ENCODE measurements at places on chromosomes 1 and 21.

DNA sequence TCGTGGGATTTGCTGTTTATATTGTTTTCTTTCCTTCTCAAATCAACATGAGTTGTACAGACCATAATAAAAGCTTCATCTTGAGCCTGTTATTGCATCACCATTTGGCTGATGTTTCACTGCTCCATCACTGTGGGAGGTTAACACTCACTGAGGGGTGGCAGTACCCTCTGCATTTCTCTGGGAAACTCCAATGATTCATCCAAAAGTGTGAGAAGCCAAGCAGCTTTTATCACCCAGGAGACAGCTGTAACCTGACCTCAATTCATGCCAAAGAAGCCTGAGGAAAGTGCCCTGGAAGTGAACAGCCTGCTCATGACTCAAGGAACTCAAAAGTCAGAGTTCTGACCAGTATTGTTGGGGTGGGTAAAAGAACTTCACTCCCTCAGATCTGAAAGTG, 84.1 kb downstream of the GPR88 start:
- peak; percentile 100 for DNase-seq

GRCh38 chr1:218344814-218345672, at the start of gene TGFB2:
TSS of gene TGFB2 (plus strand) at chr1:218345336. CDS start at chr1:218346702, 1,366 bp downstream.
- peak; percentile 96 for DNase-seq

- DNase-seq: peak; percentile 58
Observed at GRCh38 chr21:34971656-34972055, 77.4 kb downstream of the RUNX1 start.

- DNase-seq: peak; percentile 98
Observed at GRCh38 chr1:94713472-94714141, 106.5 kb upstream of the SLC44A3 start.

DNA sequence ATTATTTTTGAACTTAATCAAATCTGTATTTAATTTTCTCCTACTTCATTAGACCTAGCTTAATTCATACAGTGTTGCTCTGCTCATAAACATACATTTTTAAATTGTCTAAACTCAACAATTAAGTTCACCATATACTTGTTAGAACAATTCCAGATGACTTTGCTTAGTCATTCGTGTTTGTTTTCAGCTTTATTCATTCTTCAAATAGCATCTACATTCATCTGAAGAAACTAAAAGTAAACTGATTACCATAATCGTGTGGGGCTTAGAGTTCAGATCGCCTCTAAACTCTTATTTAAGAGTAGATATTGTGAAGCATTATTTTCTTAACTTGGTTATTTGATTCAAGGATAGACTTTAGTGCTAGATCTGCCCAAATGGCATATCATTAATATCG, 34.4 kb downstream of the KLHL20 start:
- no peak for DNase-seq

- DNase-seq: peak; percentile 86
Observed at GRCh38 chr1:231020139-231020601, 19.9 kb downstream of the FAM89A start.

- no peak for DNase-seq
Observed at GRCh38 chr1:18994381-18994780, 37.9 kb upstream of the IFFO2 start.

GRCh38 chr1:51653127-51653526, 36.2 kb downstream of the OSBPL9 start:
- peak; percentile 56 for DNase-seq

DNA sequence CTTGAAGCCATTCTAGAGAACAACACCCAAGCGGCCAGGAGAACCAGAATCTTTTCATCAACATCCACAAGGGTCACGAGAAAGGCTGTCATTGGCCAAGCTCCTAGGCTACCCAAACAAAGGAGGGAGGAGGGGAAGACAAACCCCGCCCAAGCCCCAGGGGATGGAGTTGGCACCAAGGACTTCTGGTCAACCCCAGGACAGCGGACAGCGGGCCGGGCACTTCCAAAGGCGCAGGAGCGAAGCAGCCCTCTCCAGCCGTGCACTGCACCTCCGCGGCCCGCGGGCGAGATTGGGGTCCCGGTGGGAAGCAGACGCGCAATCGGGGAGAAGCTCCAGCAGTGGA, at the start of gene CLIC6:
CLIC6 (plus strand) TSS at position 192 of the 346 bp plus-strand sequence. CDS start 395 bp downstream, outside the sequence.
- no peak for DNase-seq

GRCh38 chr1:81802707-81803430, 2.1 kb downstream of the ADGRL2 start:
- DNase-seq: peak; percentile 48

DNA sequence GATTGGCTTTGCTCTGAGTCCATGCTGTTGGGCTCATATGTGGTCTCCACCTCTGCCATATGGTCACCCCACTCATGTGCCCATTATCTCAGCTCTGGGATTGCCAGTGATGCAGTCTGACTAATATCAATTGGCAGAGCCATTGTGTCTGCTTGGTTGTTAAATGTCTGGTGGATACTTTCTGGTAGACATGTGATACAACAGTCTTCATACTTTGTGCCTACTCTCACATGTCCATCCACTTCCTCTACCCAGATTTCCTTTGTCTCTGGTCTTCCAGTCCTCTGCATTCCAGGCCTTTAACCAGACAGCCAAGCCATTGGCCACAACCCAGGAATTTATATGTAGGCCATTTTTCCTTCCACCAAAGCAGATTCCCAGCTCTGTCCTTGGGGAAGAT, 30.8 kb upstream of the DIPK1A start:
- no peak for DNase-seq

DNA sequence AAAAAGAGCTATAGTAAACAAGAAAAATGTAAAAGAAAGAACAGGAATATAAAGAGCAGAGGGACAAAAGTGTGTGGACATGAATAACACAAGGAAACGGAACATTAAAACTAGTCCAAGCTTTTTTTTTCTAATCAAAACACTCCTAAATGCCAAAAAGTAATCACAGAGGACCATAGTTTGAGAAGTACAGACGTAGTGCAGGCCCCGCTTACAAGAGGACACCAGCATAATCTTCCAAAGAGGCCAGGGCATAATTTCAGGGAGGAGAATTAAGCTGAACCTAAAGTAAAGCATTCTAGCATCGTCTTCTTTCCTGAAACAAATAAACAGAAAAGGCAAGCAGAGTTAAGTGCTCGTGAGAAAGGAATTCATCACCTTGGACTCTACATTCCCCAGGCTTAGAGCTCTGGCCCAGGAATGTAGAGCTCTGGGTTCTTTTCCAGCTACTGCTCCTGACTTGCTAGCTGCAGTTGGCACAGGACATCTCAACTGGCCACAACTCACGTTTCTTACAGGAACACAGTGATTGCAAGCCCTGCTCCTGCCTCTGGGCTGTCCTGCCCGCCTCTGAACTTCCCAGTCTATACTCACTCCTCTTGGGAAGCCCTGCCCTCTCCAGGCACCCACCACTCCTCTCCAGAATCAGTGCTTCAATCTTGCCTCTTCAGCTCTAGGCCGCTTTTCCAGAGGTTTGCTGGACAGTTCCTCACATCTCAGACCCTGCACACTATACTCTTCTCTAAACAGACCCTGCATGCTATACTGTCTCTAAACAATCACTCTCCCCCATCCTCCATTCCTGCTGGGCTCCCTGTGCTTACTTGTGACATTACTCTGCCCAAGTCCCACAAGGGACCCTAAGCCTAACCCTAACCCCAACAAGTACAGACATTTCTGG, 9.8 kb downstream of the RGS8 start:
- peak; percentile 17 for DNase-seq

GRCh38 chr1:18798946-18799345, 60.5 kb downstream of the TAS1R2 start:
- no peak for DNase-seq

DNA sequence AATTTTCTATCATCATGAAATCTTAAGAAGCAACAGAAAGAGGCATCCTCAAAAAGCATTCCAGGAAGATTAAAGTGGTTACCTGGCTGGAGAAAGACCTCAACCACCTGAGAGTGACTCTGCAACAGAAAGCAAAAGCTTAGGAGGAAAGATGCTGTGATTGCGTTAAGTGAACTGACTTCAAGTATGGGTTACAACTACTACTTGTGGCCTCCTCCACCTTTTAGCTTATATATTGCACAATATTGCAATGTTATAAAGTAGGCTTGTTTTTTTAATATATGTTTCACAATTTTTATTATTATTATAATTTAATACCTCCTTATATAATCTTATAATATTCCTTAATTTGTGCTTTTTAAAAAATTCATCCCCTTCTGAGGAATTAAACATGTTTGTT, 1407.5 kb downstream of the KCNT2 start:
- no peak for DNase-seq

DNA sequence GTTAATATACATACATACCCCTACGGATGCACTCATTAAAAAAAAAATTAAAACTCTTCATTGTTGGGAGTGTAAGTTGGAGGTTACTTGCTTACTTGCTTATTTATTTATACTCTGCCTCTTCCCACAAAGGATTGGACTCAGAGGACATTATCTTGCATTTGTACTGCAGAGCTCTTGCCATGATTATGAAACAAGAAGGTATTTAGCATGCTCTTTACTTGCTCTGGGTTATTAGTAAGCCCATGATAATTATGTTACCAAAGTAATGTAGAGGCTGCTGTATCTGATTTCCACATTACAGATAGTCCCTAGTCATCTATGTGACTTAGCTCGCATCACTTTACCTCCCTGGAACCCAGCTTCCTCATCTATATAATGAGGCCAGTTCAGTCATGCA, 355.1 kb upstream of the PTBP2 start:
- DNase-seq: peak; percentile 85

DNA sequence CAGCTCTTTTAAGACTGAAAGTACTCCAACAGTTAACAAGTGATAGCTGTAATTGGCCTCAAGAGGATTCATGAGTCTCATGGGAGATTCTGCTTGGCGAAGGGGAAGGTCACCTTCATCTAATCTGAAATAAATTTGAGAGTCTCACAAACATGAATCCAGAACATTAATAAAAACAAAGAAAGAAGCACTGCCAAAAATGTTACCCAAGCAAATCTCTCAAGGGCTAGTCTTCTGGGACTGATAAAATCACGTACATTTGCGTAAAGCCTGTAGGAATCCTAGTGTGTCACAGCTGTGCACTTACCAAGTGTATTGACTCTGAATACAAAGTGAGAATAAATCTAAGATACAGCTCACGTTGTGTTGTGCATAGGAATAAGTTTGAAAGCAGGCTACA, 21.2 kb upstream of the NUF2 start:
- DNase-seq: no peak

GRCh38 chr1:45304311-45305081, 22.2 kb upstream of the HPDL start:
- DNase-seq: no peak

DNA sequence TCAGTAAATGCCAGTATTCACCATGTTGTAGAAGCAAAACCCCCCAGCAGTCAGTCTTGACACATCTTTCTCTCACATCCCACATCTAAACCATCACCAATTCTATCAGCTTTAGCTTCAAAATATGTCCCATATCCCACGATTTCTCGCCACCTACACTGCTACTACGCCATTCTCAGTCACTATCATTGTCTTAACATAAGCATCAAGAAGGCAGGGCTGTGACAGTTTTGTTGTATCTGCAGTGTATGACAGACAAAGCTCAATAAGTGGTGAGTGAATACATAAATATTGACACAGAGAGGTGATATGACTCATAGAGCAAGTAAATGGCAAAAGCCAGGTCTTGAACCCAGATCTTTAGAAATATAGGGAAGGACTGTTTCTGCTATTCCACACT, 59.9 kb downstream of the JAK1 start:
- DNase-seq: no peak

- peak; percentile 66 for DNase-seq
Observed at GRCh38 chr21:36209626-36210171, 53.1 kb downstream of the DOP1B start.

DNA sequence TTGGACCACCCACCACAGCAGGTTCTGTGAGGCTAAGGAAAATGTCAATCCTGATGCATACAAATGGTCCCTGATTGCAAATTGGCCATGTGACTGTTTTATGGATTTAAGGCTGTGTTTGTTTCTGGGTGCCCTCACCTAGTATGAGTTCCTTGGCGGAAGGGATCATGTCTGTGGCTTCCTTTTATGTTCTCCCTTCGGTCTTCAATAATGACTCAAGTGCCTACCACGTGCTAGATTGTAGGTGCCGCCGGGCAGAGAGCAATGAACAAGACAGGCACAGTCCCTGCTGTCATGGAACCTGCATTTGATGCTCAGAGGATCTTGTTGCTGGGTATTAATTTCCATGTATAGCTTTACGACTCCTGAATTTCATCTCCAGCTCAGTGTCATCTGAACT, 9.8 kb upstream of the VWA5B1 start:
- DNase-seq: no peak

- DNase-seq: peak; percentile 56
Observed at GRCh38 chr1:244361764-244362473, 89.8 kb downstream of the ADSS2 start.

DNA sequence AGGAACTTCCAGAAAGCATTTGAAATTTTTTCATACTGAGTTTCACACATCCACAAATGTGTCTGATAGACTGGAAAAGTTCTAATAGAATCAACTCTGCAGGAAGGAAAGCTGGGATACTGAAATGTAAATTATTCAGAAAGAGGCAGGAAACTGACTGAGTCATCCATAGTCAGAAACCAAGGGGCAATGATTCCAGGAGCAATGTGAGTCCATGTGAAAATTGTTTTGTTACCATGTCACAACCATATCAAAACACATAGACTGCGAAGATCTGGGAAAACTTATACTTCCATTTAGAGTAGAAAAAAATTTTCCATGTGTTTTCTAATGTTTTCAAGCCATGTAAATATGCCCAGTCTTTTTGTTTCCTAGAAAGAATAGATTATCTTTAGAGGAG, 142.3 kb upstream of the TMPRSS15 start:
- peak; percentile 6 for DNase-seq

DNA sequence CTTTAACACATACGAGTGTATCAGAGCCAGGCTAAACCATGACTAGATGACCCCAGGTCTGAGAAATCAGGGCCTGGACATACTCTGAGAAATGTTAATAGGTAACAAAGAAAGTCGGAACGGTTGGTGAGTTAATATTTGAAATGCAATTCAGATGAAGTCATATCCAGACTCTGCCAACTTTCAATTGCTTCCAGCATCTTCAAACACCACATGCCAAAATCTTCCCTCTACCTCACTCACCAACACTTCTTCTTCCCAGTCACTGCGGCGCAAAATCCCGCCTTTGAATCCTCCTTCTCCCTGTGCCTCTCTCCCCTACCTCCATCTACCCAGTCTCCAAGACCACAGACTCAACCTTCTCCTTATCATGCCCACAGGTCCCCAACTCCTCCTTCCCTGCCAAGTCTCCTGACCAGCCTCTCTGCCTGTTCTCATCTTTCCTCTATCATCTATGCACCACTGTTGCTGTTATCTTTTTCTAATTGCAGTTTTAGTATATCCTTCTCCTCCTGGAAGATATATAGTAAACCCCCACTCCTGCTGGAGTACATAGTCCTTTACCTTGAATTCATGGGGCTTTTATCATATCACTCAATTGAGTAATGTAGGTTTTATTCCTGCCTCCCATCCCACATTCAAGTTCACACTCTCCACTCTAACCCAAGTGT, 41.3 kb downstream of the ZBTB18 start:
- DNase-seq: peak; percentile 30

- DNase-seq: no peak
Observed at GRCh38 chr1:57167997-57168396, 202.2 kb upstream of the C8B start.

- DNase-seq: no peak
Observed at GRCh38 chr1:69888657-69889056, 316.7 kb downstream of the LRRC40 start.

- peak; percentile 28 for DNase-seq
Observed at GRCh38 chr1:13699510-13699909, 478 bp upstream of the PRDM2 start.

Data from amniotic epithelial cell (primary cell).